Mesangial cell (primary cell): ENCODE measurements at places on chromosomes 6 and 20. TPM values are rescaled to one million over a fixed set of nuclear protein-coding genes. Genes with fewer than 3 reads are reported as not detected.

The PEX7 gene
- total RNA-seq, result 7.5 and 10.1 TPM in 2 replicates

The EMILIN3 gene
- 4.9 and 7.6 TPM in 2 replicates for total RNA-seq

The EYA4 gene
- total RNA-seq, result 0.16 and 1.5 TPM in 2 replicates

The PRRT1 gene
- 0.76 TPM in 1 of 2 replicates, not detected in the other for total RNA-seq

The CLVS2 gene
- 0.16 TPM in 1 of 2 replicates, not detected in the other for total RNA-seq

The RSPO4 gene
- 0.13 and 0.16 TPM in 2 replicates for total RNA-seq

The TRIM31 gene
- total RNA-seq, result not detected in 2 replicates

The MOG gene
- not detected in 2 replicates for total RNA-seq

The PRDM13 gene
- total RNA-seq, result not detected in 2 replicates

The OLIG3 gene
- not detected in 2 replicates for total RNA-seq

The ASXL1 gene
- total RNA-seq, result 24.8 and 32.7 TPM in 2 replicates

The RAB44 gene
- total RNA-seq, result under 0.01 TPM in 1 of 2 replicates, not detected in the other

The MICB gene
- total RNA-seq, result 7.5 and 28.2 TPM in 2 replicates

The MAPK14 gene
- 31.7 and 33.4 TPM in 2 replicates for total RNA-seq

The CALHM4 gene
- not detected in 2 replicates for total RNA-seq

The ATP9A gene
- 15.3 and 47.7 TPM in 2 replicates for total RNA-seq

The SMAP1 gene
- total RNA-seq, result 14.8 and 23.5 TPM in 2 replicates

The GRM1 gene
- total RNA-seq, result under 0.01 and 0.25 TPM in 2 replicates

The GRIK2 gene
- 1.0 and 1.1 TPM in 2 replicates for total RNA-seq

The TSBP1 gene
- not detected in 2 replicates for total RNA-seq

The FAXC gene
- 3.7 and 5.5 TPM in 2 replicates for total RNA-seq

The RBPJL gene
- not detected in 2 replicates for total RNA-seq

The EYS gene
- not detected in 2 replicates for total RNA-seq

The PRSS35 gene
- 0.16 and 1.1 TPM in 2 replicates for total RNA-seq

The ZNF334 gene
- 1.1 and 2.0 TPM in 2 replicates for total RNA-seq

The CAP2 gene
- 12.3 and 13.4 TPM in 2 replicates for total RNA-seq

The CDC25B gene
- 54.3 and 72.8 TPM in 2 replicates for total RNA-seq

The VSX1 gene
- not detected in 2 replicates for total RNA-seq

The ID4 gene
- 1.5 and 9.9 TPM in 2 replicates for total RNA-seq

The MYH7B gene
- under 0.01 and 0.76 TPM in 2 replicates for total RNA-seq
